ENCODE measurements at places on chromosomes 7 and 10.

GRCh38 chr7:1081931-1082401 lies 5.9 kb upstream of the GPER1 start:
- no peak for DNase-seq

- DNase-seq = no peak
Observed at GRCh38 chr7:14133752-14134151, 144.3 kb upstream of the ETV1 start.

DNA sequence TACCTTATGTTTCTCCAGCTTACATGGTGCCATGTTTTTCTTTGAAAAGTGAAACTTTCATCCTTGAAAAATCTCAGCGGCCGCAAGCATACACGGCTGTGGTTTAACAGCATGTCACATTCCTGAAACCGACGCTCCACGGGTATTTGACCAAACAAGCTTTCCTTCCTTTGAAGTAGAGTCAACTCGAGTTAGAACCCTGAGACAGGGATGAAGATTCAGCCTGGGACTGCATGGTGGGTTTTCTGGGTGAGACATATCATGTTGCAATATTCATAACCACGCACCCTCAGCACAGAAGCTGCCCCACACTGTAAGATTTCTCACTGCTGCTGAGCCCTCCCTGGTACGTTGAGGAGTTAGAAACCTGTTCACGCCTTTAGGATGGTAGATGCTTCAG lies 8.1 kb downstream of the CYP26A1 start:
- no peak for DNase-seq

DNA sequence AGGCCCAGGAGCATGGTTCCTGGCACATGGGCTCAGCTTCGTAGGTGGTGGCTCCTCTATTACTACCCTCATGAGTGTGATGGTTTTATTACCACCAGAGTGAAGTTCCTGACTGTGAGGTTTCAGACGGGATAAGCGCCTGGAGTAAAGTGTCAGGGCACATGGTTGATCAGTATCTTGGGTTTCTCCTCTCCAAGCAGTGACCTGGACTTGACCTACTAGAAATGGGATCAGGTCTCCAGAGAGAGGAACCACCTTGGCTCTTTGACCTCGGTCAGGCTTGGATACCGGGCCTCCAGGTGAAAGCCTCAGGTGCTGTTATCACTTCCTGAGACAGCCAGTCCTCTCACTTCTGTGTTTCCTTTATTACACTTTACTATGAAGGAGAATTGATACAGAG lies 67.7 kb downstream of the GRK5 start:
- no peak for DNase-seq

GRCh38 chr10:86607674-86608073 lies 46.7 kb upstream of the OPN4 start:
- no peak for DNase-seq

GRCh38 chr7:69773535-69774225 lies 175.4 kb downstream of the AUTS2 start:
- no peak for DNase-seq

- no peak for DNase-seq
Observed at GRCh38 chr10:132984008-132984295, 41.6 kb upstream of the CFAP46 start.

GRCh38 chr10:45241865-45242520 lies 73.4 kb downstream of the OR13A1 start:
- DNase-seq = peak; percentile 4

DNA sequence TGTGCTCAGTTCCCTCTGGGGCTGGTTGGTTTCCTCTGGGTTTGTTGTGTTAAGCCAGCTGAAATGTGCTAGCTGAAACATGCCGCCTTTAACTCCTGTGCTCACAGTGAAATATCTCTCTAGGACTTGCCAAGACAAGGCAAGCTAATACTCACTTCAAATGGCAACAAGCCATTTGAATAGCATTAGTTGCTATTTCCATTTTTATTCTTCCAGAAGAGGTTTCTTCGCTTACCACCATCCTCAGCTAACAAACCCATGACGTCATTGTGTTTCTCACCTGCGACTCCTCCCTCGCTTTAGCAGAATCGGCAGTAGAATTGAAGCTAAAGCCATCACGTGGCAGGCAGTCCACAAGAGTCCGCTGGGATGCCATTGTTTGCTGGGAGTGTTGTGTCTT lies 61.3 kb downstream of the ZNF22 start:
- no peak for DNase-seq

- DNase-seq = no peak
Observed at GRCh38 chr7:95535662-95536061, 49.9 kb downstream of the ASB4 start.

GRCh38 chr10:99906470-99906869 lies 103.3 kb downstream of the DNMBP start:
- DNase-seq = no peak

GRCh38 chr10:2478656-2479055 lies 588.7 kb upstream of the PFKP start:
- no peak for DNase-seq

GRCh38 chr7:17070231-17070708 lies 188.5 kb upstream of the AGR3 start:
- DNase-seq = no peak

DNA sequence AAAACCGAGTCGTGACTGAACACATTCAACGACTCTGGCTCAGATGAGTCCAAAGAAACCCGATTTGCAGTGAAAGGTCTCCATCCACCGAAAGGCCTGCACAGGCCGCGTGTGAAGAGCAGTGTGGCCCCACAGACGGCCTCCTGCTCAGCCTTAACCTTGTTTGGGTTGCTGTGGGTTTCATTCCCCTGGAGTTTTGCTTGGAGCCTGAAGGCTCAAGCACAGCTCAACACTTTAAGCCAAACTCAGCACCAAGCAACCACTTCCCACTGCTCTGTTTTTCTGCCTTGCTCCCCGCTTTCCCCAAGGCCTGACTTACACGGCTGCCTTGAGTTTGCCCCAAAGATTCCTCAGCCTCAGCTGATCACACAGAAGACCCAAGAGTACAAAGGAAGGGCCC lies 398.2 kb upstream of the NFE2L3 start:
- no peak for DNase-seq

- no peak for DNase-seq
Observed at GRCh38 chr10:86665868-86666267, 2.4 kb upstream of the LDB3 start.

Data from adipocyte (in vitro differentiated cells).